ENCODE measurements at places on chromosomes 4 and X. TPM values are rescaled to one million over a fixed set of nuclear protein-coding genes. Genes with fewer than 3 reads are reported as not detected.

DNA sequence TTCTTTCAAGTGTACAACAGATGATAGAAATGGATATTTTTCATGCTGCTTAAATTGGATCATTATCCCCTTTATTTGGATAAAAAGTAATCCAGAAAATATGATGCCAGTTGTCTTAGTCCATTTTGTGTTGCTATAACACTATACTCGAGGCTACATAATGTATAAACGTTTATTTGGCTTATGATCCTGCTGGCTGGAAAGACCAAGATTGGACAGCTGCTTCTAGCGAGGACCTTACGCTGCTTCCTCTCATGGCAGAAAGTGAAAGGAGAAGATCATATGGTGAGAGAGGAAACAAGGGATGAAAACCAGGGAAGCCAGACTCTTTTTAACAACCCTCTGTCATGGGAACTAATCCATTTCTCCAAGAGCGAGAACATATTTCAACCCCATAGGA, 102.7 kb downstream of the TRAM1L1 start:
- no peaks in the 10 kb centered on the region for H3K4me1 ChIP-seq
- H3K27ac ChIP-seq: no peak overlapping the region
- no peak for DNase-seq

DNA sequence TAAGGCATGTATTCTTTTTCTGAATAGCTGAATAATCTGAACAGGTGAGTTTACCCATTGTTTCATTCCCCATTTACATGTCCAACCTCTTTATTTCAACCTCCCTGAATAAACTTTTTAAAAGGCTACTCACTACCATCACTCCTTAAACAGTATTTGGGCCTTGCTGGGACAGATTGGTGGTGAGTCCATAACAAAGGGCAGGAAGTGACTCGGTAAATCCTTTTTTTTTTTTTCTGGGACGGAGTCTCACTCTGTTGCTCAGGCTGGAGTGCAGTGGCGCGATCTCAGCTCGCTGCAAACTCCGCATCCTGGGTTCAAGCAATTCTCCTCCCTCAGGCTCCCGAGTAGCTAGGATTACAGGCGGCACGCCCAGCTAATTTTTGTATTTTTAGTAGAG, 23.4 kb upstream of the SEC24B start:
- no peak overlapping the region for H3K27ac ChIP-seq
- no peak overlapping the region for H3K4me3 ChIP-seq
- H3K4me1 ChIP-seq: no peaks in the 10 kb centered on the region
- no peaks in the 10 kb centered on the region for H3K36me3 ChIP-seq
- no peaks in the 10 kb centered on the region for H3K27me3 ChIP-seq

GRCh38 chr4:77194989-77195388, 38.0 kb downstream of the CCNG2 start:
- H3K36me3 ChIP-seq: no peaks in the 10 kb centered on the region
- no peaks in the 10 kb centered on the region for H3K27me3 ChIP-seq
- H3K4me3 ChIP-seq: no peak overlapping the region
- H3K4me1 ChIP-seq: peaks cover 14% of the 10 kb centered on the region

DNA sequence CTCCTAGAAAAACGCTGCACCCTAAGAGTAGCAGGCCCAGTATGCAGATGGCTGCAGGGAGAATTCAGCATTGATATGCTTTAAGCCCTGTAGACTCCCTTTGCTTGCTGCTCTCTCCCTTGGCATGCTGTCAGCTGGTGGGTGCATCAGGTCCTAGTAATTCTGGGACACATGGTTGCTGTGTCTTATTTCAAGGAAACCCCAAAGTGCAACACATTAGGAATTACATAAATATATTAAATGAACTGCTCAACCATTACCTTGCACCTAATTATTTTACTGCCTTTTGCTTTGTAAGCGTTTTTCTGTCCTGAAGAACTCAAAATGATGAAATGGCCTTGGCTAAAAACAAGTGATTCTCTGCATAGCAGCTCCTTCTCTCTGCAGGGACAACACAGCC, 516.3 kb downstream of the ZIC3 start:
- H3K27me3 ChIP-seq: no peaks in the 10 kb centered on the region
- H3K4me1 ChIP-seq: no peaks in the 10 kb centered on the region
- no peak overlapping the region for H3K27ac ChIP-seq
- no peaks in the 10 kb centered on the region for H3K36me3 ChIP-seq
- DNase-seq: no peak
- H3K4me3 ChIP-seq: no peak overlapping the region

GRCh38 chr4:151569650-151570049, 160.7 kb downstream of the FHIP1A start:
- peaks cover 5% of the 10 kb centered on the region for H3K27me3 ChIP-seq
- H3K27ac ChIP-seq: no peak overlapping the region
- H3K4me1 ChIP-seq: no peaks in the 10 kb centered on the region
- H3K4me3 ChIP-seq: no peak overlapping the region

GRCh38 chrX:133994576-133994975, 9.2 kb upstream of the GPC3 start:
- H3K36me3 ChIP-seq: no peaks in the 10 kb centered on the region
- no peak overlapping the region for H3K4me3 ChIP-seq
- no peaks in the 10 kb centered on the region for H3K4me1 ChIP-seq
- no peak for DNase-seq
- H3K27me3 ChIP-seq: no peaks in the 10 kb centered on the region
- no peak overlapping the region for H3K27ac ChIP-seq

MAP3K15 gene
- total RNA-seq: 7.0 TPM

RRH gene
- total RNA-seq: 0.60 TPM

CABS1 gene
- total RNA-seq: not detected

NKX3-2 gene
- 1.7 TPM for total RNA-seq
